ENCODE measurements at places on chromosomes 11 and 22.

- DNase-seq: no peak
Observed at GRCh38 chr11:126281666-126282175, 1.2 kb upstream of the TIRAP start.

- peak; percentile 94 for DNase-seq
Observed at GRCh38 chr22:30830907-30831306, 136.2 kb downstream of the OSBP2 start.

- peak; percentile 43 for DNase-seq
Observed at GRCh38 chr11:19326499-19326898, 85.8 kb upstream of the E2F8 start.

GRCh38 chr11:113174882-113175281 lies 139.5 kb upstream of the TTC12 start:
- DNase-seq: no peak
